ENCODE measurements at places on chromosomes 13 and 19.

GRCh38 chr19:41328842-41329225, 18.9 kb downstream of the CCDC97 start:
- no peak for DNase-seq

DNA sequence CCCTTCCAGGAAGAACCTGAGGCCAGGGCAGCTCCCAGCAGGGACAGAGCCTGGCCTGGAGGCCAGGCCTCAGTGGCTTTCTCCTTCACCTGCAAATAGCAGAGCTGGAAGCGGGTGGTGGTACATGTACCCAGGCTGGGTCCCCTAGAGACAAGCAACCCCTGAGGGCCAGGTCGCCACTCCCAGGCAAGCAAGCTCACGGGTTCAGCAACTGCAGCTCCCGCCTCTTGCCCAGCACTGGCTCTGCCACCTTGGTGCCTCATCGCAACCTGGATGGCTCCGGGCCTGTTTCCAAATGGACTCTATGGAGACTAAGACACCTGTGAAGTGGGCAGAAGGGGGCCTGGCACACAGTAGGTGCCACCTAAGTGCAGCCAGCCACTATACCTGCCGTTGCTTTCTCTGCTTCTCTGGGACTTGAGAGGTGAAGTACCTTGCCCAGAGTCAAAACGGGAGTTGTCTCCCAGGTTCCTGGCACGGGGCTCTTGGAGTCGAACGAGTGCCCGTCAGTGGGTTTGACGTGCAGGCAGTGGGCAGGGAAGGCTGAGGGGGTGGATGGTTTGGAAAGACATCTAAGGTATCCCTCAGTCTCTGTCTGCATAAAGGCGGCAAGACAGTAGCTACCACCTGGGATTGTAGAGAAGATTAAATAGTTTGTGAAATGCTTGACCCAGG, 2.4 kb upstream of the PLPP2 start:
- no peak for DNase-seq

DNA sequence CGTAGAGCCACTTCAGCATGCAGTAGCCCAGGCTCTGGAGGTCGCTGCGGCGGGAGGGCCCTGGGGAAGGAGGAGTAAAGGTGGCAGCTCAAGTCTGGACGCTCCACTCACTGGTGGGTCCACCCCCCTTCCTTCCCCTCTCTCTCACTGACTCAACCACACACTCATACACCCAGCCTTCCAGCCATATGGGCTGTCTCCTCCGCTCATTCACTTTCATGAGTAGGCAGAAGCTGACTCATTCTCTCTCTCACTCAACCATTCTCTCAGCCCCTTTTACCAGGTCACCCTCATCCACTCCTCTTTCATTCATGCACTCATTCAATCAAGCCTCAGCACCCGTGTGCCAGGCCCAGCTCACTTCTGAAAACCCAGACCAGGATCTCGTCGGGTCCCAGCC, 27.5 kb upstream of the SIGLEC11 start:
- DNase-seq = no peak

- no peak for DNase-seq
Observed at GRCh38 chr13:47351798-47352197, 454.9 kb upstream of the HTR2A start.

DNA sequence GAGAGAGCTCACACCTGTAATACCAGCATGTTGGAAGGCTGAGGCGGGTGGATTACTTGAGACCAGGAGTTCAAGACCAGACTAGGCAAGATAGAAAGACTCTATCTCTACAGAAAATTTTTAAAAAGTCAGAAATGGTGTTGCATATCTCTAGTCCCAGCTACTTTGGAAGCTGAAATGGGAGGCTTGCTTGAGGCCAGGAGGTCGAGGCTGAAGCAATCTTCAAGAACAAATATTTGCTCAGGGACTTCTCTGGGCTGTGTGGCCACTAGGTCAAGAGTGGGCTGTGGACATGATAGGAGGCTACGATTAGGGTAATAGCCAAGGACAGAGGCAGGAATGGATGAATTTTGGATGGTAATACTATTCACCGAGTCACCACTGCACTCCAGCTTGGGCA, 135.8 kb upstream of the PEG3 start:
- no peak for DNase-seq

GRCh38 chr13:100403675-100404074, 184.9 kb downstream of the GGACT start:
- no peak for DNase-seq

GRCh38 chr19:703651-704446, 4.9 kb upstream of the PALM start:
- DNase-seq = peak; percentile 66

DNA sequence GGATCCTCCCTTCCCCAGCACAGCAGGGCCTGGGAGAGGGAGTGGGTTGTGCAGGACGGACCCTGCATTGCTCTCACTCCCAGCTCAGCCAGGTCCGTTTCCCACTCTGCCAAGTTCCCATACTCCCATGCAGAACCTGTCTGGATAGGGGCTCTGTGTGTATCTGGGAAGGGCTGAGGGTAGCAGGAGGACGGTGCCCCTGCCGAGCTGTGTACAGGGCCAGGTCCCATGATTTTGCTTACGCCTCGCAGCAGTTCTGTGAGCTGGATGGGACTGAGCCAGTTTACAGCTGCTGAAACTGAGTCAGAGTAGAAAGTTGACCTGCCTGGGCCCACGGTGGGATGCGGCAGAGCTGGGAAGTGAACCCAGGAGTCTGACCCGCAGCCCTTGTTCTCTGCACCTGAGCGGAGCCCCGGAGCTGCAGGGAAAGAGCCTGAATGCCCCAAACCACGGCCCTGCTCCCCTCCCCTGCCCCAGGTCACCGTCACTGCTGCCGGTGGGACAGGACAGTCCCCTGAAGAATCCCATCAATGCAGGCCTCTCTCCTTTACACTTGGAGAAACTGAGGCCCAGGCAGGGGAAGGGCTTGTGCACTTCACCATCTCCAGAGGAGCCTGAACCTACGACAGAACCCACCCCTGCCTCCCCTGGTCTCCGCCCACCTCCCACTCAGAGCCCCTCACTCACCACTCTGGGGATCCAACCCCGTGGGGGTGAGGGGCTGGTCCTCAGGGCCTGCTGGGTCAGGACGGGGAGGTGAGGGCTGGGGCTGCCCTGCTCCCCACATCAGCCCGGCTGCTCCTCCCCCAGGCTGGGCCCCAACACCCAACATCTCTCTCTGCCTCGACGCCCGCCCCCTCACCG, 3.5 kb downstream of the LILRB5 start:
- no peak for DNase-seq

GRCh38 chr13:31093145-31093885, 68.4 kb downstream of the HSPH1 start:
- no peak for DNase-seq

DNA sequence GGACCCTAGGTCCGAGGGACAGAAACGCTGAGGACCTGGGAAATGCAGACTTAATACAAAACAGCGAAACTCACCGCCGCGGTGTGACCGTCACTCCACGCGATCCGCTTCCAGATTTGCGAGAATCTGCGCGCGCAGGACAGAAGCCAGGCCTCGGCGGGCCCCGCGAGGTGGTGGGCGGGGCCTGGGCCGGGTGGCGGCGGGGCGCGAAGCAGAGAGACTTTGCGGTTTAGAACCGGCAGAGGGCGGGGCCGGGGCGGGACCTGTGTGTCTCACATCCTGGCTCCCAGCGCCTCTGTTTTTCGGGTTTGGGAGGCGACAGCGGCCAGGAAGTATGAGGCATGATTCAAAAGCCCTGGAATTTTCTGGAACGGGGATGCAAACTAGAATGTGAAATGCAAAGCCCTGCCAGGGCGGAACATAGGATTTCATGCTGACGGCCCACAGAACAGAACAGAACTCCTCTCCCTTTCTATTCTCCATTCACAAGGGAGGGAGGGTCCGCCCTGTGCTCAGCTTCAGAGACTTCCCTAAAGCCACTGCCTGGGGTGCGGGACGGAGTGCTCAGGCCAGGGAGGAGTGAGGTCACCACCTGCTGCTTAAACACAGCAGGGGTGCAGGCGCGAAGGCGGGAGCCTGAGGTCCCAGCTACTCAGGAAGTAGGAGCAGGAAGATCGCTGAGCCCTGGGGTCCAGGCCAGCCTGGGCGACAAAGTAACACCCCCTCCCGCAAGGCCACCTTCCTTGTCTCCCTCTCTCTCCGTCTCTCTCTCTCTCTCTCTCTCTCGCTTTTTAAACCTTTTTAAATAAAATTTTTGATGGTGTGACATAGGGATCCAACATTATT, 44.3 kb downstream of the ZNF611 start:
- peak; percentile 88 for DNase-seq

- no peak for DNase-seq
Observed at GRCh38 chr19:29325241-29325975, 112.5 kb upstream of the UQCRFS1 start.

GRCh38 chr13:47004027-47004426, 107.2 kb upstream of the HTR2A start:
- no peak for DNase-seq

DNA sequence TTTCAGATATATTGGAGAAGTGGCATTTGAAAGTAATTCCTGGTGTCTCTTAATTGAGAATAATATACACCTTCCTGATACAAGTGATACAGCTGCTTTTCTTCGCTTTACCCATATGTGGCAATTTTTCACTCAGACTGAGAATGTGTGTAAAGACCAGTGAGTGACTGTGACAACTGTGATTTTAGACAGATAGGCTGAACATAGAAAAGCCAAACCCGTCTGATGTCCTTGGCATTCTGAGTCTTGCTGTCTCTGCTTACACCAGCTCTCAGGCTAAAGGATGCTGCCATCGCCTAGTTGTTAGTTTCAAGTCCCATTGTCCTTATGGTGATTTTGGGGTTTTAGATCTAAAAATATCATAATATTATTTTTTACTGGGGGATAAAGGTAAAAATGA, 492.6 kb downstream of the RFC3 start:
- DNase-seq = no peak

DNA sequence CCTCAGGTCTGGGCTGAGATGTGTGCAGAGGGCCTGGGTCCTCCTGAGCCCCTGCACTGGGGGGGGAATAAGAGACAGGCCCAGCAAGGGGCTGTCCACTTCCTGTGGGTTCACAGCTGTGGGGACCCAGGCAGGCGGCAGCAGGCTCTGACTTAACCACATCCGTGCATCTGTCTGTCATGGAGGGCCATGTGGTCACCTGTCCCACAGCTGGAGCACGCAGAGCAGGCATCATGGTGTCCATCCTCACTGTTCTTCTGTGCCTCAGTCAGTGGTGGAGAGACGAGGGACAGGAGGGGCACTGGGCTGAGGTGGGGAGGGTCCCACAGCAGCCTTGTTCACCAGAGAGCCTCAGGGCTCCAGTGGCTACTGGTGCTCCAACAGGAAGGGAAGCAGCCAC, 16.3 kb upstream of the KIR3DL3 start:
- DNase-seq = no peak

- DNase-seq = no peak
Observed at GRCh38 chr13:28000567-28000966, 12.1 kb upstream of the URAD start.

DNA sequence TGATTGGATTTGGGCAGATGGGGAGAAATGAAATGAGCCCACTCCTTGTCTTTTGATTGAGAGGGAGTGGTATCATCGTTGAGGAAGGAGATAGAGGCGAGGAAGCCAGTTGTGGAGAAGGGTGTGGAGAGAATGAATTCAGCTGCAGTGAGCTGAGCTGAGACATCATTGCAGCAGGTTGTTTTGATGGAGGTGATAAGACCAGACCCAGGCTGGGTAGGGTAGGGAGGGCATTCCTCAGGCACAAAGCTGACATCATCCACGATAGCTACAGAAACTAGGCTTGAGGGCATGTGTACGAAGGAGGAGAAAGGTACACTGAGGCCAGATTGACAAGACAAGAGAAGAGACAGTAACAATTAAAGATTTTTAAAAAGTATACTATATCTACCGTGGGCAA, 1500.9 kb upstream of the SLC10A2 start:
- no peak for DNase-seq

DNA sequence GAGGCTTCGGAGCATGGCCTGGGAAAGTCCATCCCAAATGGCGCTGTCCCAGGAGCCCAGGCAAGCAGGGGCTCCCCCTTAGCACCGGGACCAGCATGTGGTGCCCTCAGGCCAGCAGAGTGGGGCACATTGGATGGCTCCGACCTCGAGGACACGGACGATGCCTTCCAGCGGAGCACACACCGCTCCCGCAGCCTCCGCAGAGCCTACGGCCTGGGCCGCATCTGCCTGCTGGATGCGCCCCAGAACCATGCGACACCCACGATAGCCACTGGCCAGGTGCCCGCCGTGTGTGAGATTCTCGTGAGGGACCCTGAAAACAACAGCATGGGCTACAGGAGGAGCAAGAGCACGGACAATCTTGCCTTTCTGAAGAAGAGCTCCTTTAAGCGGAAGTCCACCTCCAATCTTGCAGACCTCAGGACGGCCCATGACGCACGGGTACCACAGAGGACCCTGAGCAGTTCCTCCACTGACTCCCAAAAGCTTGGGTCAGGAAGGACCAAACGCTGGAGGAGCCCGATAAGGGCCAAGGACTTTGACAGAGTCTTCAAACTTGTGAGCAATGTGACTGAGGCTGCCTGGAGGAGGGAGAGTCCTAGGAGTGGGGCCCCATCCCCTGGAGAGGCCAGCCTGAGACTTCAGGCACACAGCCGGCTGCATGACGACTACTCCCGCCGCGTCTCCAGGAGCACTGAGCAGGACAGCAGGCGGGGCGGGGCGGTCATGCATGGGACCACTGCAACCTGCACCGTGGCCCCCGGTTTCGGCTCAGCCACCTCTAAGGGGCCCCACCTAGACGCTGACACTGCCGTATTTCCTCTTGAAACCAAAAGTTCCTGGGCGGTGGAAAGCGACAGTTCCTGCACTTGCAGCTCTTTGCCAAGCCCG, 63.1 kb downstream of the SPATA13 start:
- no peak for DNase-seq

DNA sequence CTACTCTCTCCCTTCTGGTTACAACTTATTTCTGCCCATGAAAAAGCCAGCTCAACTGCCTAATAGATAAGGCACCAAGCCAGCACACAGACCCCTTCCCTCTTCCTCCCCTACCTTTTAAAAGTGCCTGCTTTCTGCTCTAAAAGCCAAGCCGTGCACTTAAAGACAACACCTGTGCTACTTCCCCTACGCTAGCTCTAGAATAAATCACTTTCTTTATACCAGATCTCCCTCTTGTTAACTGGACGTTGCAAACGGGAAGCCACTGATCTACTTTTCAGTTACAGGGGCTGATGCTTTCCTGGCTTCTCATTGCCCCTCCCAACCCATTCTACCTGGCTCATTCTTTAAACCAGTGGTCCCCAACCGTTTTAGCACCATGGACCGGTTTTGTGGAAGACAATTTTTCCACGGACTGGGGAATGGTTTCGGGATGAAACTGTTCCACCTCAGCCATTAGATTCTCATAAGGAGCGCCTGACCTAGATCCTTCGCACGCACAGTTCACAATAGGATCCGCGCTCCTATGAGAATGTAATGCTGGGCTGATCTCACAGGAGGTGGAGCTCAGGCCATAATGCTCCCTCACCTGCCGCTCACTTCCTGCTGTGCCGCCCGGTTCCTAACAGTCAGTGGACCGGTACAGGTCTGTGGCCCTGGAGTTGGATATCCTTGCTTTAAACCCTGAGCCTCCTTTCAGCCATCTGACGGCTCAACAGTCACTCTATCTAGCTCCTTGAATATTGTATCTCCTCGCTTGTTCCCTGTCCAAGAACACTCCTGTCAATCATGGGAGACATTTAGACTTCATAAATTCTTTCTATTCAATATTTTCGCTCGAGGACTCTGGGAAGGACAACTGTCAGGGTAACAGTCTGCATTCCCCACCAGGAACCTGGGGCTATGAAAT, 841 bp upstream of the ZNF223 start:
- no peak for DNase-seq
